Naive thymus-derived CD4-positive, alpha-beta T cell (primary cell): ENCODE measurements at places on chromosomes 2 and 18. TPM values are rescaled to one million over a fixed set of nuclear protein-coding genes. Genes with fewer than 3 reads are reported as not detected.
A peak's percentile ranks its signal among the peaks of the same experiment; 100 is the strongest.

GRCh38 chr2:128736689-128737545 lies 418.2 kb upstream of the HS6ST1 start:
- peak; percentile 18 for DNase-seq

DNA sequence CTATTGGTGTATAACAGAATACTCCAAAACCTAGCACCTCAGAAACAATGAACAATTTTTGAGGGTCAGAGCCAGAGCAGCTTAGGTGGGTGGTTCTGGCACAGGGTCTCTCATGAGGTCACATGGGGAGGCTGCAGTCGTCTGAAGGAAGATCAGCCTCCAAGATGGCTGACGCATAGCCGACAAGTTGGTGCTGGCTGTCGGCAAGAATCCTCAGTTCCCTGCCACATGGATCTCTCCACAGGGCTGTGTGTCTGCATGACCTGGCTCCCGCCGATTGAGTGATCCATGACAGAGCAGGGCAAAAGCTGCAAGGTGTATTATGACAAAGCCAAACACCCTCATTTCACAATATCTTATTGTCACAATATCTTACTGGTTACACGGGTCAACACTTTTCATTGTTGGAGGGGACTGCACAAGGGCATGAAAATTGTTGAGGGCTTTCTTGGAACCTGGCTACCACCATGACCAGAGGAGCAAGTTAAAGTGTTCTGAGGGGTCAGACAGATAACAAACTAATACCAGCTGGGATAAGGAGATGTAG lies 4.2 kb downstream of the MYL12B start:
- DNase-seq = no peak

- no peak for DNase-seq
Observed at GRCh38 chr2:126801473-126801872, 97.2 kb upstream of the TEX51 start.

DNA sequence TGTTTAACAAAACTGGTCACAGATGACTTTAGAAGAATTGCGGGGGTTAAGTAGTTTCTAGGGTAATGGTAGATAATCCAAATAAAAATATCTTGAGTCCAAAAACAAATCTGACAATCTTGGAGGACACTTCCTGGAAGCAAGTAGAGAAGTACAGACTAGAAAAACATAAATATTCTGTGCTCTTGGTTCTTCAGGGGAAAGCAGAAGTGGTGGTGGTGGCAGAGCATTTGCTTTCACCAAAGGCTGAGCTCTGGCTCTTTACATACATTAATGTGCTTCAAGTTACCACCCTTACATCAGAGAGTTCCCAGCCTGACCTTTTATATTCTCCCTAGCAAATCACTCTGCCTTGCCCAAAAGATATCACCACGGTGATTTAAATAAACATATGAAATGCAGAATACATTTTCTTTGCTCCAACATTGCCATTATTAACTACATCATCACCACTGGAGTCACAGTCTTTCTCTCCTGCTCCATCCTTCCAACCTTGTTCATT lies 15.3 kb downstream of the PDE11A start:
- no peak for DNase-seq

GRCh38 chr2:16319551-16320121 lies 346.0 kb downstream of the CYRIA start:
- DNase-seq = no peak

DNA sequence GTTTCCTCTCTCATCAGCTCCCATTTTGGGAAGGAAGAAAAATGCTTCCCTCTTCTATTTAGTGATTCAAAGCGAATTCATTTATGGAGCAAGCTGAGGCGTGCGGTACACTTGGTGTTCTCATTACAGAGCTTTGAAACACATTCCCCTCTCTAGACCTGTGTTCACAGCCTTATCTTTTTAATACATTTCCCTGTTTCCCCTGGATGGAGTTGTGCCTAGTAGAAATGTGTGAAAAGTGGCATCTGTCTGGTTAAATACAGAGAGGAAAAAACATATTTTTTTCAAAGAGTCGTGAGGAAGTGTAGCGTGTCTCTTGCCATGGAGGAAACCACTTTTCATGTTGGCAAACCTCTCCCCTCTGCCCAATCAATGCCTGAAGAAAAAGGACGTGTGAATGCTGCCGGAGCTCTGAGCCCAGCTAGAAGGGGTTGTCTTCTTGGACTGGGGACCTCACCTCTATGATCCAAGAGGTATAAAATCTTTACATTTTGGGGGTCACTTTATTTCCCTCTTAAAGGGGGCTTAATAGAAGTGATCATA lies 52.4 kb downstream of the DPP4 start:
- DNase-seq = no peak

DNA sequence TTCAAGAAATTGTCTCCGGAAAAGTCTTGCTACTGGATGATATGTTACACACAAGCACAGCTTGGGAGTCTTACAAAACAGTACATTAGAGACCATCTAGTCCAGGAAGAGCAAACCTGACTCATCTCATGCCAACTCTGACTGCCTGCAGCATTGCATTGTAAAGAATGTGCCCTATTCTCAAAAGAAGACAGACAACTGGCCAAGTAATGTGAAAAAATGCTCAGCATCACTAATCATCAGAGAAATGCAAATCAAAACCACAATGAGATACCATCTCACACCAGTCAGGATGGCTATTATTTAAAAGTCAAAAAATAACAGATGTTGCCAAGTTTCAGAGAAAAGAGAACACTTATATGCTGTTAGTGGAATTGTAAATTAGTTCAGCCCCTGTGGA lies 42.7 kb upstream of the GORASP2 start:
- no peak for DNase-seq

GRCh38 chr2:71839826-71840225 lies 307.8 kb downstream of the CYP26B1 start:
- DNase-seq = no peak

GRCh38 chr2:153497938-153498629 lies 19.5 kb upstream of the RPRM start:
- DNase-seq = no peak

- no peak for DNase-seq
Observed at GRCh38 chr2:3534251-3534814, 15.0 kb upstream of the ADI1 start.

DNA sequence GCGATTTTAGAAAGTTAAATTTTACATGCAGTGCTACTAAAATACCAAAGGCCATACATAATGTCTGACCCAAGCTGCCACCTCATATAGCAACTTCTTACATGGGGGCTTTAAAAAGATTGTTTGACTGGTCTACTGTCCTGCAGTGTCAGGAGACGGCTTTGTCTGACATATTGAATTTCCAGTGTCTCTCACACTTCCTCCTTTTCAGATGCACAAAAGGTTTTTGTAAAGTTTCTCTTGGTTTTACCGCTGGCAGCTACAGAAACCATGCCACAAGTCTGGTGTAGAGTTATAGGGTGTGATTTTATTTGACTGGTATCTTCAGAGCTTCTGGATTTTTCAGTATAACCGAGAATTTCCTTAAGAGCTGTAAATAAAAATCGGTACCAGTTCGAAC lies 1.1 kb upstream of the ASAP2 start:
- DNase-seq = no peak

DNA sequence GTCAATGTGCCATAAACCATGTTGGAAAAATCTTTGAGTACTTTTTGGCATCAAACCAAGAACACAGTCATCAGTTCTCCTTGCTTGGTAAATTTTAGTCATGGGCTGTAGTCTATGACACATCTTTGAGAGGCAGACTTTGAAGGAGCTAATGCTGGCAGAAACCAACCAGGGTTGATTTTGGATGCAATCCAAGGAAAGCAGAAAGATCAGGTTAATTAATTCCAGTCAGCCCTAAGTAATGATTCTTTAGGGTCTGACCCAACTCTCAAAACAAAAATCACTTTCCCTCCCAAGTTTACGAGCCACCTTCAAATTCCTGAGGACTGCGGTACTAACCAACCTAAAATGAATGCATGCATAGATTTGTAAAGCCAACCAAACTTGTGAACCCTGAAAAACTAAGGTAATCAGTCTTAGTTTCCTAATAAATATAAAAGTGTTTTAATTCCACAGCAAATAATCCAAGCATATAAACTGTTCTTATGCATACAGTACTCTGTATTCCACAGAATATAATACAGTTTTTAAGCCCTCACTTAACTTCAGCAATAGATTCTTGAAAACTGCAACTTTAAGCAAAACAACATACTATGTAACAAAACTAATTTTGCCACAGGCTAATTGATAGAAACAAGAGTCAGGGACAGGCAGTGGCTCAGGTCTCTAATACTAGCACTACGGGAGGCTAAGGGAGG lies 22.0 kb downstream of the AP1S3 start:
- DNase-seq = no peak

GRCh38 chr2:126966601-126967000 lies 67.9 kb downstream of the TEX51 start:
- no peak for DNase-seq

The MAP3K19 gene
- total RNA-seq = 0.64 TPM

The CXCR1 gene
- total RNA-seq = 1.0 TPM

The C2orf72 gene
- not detected for total RNA-seq

The PKDCC gene
- not detected for total RNA-seq

The SELENOI gene
- total RNA-seq = 19.3 TPM

The MBOAT2 gene
- 6.0 TPM for total RNA-seq

The UGT1A8 gene
- not detected for total RNA-seq
